Foreskin keratinocyte (primary cell): ENCODE measurements at places on chromosomes 4 and X. TPM values are rescaled to one million over a fixed set of nuclear protein-coding genes. Genes with fewer than 3 reads are reported as not detected.

The NDUFB11 gene
- 84.7 and 94.3 TPM in 2 replicates for total RNA-seq

- DNase-seq: peak; percentile 18
These were observed 72.6 kb upstream of the ADAMTS3 start for GRCh38 chr4:72641611-72642010.

GRCh38 chr4:126530996-126531585 is 1101.7 kb upstream of the INTU start:
- DNase-seq: no peak

DNA sequence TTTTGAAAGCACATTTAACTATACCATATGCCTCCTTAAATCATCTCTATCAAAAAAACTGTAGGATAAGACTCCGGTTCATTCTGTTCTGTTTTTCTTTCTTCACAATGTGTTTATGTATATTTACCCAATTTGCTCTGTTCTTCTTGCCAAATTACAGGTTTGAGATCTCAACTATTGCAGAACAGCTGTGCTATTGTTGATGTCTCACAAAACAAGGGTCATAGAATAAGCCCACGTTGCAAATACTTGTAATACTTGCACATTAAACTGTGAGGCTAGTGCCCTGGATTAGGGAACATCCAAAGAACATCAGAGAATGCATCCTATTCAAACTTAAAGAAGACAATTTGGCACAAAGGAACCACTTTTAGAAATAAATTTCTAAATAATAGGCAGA is 45.4 kb downstream of the ANTXR2 start:
- no peak for DNase-seq

DNA sequence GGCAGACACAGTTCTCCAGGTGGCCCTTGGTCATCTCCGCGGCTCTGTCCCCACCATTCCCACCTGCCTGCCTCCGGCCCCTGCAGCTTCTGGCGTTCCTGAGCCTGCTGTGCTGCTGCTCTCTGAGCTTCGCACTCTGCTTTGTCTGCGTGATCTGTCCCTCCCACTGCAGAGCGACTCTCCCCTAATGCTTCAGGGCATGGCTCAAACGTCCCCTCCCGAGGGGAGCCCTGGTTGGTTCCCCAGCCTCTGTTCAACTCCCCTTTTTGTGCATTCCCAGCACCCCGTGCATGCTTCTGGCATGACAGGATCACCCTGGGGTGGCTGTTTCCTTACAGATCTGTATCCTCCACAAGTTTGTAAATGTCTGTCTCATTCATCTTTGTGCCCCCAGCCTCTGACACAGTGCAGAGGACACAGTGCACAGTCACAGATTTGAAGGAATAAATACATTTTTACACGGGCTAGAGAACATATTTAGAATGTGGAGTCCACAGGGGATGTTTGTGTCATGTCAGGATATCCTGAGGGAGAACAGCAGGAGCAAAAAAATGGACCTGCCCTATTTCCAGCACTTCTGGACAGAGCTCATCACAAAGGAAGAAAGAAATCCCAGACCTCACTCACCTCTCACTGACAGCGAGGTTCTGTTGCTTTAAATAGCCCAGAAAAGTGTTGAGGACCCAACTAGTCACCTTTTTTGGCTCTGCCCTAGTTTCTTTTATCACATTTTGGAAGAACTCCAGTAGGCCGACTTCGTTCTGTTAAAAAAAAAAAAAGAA is 72.6 kb downstream of the GATB start:
- DNase-seq: no peak
